Kidney tubule cell (primary cell): ENCODE measurements at places on chromosomes 7 and 10.

GRCh38 chr10:29553544-29554250, 81.1 kb downstream of the SVIL start:
- no peak for DNase-seq

DNA sequence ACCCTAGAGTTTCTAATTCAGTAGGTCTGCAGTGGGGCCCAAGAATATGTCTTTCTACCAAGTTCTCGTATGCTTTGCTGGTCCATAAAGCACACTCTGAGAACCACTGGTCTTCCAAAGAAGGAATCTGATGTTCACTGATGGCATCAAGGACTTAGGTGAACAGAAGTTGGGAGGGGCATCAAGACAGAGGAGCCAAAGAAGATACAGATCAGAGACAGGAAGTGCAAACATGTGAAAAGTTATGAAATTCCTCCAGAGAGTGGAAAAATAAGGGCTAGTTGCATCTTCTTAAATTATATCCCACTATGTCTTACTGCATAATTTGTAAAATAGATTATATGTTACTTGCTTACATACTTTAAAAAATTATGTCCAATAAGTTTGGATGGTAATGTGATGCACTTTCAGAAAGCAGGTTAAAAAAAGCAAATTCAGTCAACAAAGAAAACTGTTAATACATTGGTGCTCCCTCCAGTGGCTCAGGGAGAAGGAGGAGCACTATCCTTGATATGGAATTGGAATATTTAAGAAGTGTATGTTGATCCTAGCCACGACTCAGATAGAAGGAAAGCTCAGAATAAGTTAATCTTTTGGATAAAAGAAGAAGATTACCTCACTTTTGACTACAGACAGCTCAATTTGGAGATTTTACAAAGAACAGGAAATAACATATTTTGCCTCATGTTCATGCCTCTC, 35.8 kb downstream of the CREB3L2 start:
- DNase-seq: no peak

GRCh38 chr10:78406648-78407008, 373.0 kb downstream of the RPS24 start:
- no peak for DNase-seq

- no peak for DNase-seq
Measured at GRCh38 chr10:61958805-61959204, 57.3 kb downstream of the ARID5B start.

DNA sequence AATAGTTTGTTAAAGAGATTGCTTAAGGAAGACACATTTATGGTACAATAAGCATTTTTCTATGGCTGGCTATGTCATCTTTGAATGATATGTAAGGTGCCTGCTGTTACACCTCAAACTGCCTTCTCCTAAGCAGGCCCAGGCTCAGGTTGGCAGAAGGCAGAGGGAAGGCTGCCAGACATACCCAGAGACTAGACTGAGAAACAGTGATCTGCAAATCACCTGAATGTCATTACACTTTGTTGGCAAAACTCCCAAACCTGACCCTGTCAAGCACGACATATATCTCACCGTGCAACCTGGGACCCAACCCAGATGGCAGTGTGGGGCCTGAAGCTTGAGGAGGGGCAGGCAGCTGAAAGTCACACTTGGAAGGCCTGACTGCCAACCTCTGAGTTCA, 136.6 kb upstream of the TARP start:
- peak; percentile 3 for DNase-seq

DNA sequence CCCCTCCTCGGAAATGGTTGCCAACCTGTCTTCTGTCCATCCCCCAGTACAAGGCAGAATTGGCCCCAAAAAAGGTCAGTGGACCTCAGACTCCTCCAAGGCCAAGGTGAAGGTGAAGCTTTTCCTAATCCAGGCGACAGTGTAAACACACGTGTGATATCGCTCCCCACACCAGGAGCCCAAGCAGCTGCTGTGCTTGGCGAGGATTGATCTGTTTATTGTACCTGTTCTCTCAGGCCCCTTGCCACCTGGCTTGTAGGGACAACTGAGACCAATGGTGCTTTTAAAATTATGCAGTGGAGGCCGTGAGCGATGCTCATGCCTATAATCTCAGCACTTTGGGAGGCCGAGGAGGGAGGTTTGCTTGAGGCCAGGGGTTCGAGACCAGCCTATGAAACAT, 66.1 kb upstream of the GTF2IRD1 start:
- DNase-seq: no peak

GRCh38 chr10:28996947-28997551, 291.8 kb upstream of the LYZL1 start:
- peak; percentile 38 for DNase-seq

DNA sequence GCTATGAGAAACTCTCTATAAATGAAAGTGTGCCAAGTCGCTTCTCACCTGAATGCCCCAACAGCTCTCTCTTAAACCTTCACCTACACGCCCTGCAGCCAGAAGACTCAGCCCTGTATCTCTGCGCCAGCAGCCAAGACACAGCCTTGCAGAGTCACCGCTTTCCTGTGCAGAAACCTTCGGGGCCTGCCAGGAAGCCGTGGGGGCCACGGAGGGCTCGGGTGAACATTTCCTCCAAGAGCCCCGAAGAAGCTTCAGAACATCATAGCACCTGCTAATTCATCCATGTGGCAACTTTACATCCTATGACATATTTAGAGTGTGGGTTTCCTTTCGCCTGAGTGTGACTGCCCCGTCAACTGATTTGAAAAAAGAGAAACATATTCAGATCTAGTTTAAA, 55.7 kb upstream of the PRSS58 start:
- DNase-seq: no peak

DNA sequence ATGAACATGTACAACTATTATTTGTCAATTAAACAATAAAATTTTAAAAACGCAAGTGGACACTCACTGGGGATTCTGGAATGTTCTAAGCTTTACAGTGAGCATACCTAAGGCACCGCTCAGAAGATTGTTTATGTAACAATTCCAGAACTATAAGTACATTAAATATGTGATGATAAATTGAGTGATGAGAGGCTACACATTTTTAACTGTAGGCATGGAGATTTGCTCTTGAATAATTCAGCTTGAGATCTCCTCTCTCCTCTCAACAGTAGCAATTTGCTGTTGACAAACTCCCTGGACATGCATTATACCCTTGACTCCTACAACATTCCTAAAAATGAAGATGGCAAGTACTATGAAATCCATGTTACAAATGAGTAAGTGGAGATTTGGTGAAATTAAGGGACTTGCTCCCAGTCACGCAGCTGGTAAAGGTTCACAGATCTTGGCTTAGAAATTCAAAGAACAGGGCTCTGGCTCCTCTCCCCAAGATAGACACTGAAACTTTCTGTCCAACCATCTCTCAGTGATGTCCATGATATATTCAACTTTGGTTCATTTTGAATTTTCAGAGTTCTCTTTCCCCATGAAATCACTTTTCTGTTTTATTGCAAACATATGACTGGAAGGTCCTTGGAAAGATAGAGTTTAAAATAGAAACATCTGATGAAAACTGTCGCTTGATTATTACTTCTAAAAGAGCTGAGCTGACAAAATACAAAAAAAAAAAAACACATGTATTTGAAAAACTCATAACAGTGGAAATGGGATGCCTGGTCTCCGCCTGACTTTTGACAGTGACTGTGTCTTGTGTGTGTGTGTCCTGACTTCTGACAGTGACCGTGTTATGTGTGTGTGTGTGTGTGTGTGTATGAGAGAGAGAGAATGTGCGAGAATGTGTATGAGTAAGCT, 488.3 kb downstream of the TNS3 start:
- no peak for DNase-seq

DNA sequence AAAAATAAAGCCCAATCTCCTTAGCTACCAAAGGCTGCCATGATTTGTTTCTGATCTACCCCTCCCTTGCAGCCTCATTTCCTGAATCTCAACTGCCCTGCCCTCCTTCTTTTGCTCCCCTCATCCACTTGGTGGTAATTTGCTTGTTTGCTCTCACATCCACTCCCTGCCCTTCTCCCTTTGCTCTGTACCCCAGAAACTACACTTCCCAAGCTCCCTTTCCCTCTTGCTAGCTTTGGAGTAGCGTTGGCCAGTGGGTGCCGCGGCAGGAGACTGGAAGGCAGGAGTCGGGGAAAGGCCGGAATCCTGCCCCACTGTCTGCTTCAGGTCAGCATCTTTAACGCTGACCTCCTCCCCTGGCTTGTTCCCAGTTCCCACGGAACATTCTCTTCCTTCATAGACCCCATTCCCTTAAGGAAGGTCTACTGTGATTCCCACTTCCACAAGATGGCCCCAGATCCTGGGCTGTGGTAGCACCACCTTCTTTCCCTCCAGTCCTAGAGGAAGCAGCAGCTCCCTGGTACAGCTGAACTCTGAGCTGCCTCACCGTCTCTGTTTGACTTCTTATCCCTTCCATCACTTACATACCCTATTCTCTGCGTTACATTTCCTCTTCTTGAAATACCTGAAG, 79.1 kb downstream of the PIK3CG start:
- DNase-seq: no peak

- no peak for DNase-seq
Measured at GRCh38 chr10:55168343-55168742, 367.3 kb upstream of the PCDH15 start.

GRCh38 chr7:732094-732541, 5.0 kb upstream of the PRKAR1B start:
- DNase-seq: peak; percentile 84

- no peak for DNase-seq
Measured at GRCh38 chr7:71787513-71787912, 624.6 kb downstream of the CALN1 start.

GRCh38 chr10:103657061-103657591, 163.6 kb downstream of the NEURL1 start:
- peak; percentile 2 for DNase-seq
